CD4-positive, CD25-positive, alpha-beta regulatory T cell (primary cell): ENCODE measurements at places on chromosomes 7 and 10. TPM values are rescaled to one million over a fixed set of nuclear protein-coding genes. Genes with fewer than 3 reads are reported as not detected.
A peak's percentile ranks its signal among the peaks of the same experiment; 100 is the strongest.

ZNF804B gene
- total RNA-seq = not detected

ASB10 gene
- total RNA-seq = not detected

TSPAN13 gene
- 1.0 TPM for total RNA-seq

ASAH2 gene
- 1.6 TPM for total RNA-seq

UPK3B gene
- 8.4 TPM for total RNA-seq

FKBP9 gene
- total RNA-seq = not detected

BNIP3 gene
- 20.2 TPM for total RNA-seq

IRF5 gene
- 13.5 TPM for total RNA-seq

AGR2 gene
- total RNA-seq = not detected

SSC4D gene
- not detected for total RNA-seq

DNA sequence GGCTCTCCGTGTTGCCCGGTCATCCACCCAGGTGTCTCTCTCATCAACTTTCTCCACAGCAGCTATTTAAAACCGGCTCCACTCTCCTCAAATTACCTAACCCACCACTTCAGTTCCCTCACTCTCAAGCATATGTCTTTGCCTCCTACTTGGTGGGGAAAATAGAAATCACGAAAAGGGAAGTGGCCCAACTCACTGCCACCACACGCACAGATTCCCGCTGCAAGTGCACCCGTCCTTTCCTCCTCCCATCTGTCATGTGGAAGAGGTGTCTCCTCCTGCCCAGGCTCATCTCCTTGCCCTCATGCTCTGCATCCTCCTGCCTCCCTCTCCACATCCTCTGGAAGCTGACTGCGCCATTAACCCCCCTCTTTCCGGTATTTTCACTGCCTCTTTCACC lies 80.8 kb upstream of the MKX start:
- DNase-seq = no peak

DNA sequence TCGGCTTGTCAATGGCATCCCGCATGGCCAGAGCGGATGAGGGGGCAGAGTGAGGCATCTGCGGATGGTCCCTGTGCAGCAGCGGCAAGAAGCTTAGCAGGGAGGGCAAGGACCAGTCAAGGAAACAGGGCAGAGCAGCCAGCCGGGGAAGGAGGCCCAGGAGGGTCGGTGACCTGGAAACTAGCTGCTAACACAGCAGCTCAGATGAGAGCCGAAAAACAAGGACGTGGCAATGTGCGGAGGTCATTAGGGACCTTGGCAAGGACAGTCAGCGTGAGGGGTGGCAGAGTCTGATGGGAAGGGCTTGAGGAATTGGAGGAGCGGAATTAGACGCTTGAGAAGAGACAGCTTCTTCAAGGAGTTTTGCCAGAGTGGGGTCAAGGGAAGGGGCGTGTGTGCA lies 20.1 kb upstream of the SH2B2 start:
- DNase-seq = no peak

GRCh38 chr10:48399056-48399541 lies 92.6 kb downstream of the MAPK8 start:
- no peak for DNase-seq

- peak; percentile 61 for DNase-seq
These were observed 12.6 kb upstream of the FHIP2A start for GRCh38 chr10:114808982-114809381.

DNA sequence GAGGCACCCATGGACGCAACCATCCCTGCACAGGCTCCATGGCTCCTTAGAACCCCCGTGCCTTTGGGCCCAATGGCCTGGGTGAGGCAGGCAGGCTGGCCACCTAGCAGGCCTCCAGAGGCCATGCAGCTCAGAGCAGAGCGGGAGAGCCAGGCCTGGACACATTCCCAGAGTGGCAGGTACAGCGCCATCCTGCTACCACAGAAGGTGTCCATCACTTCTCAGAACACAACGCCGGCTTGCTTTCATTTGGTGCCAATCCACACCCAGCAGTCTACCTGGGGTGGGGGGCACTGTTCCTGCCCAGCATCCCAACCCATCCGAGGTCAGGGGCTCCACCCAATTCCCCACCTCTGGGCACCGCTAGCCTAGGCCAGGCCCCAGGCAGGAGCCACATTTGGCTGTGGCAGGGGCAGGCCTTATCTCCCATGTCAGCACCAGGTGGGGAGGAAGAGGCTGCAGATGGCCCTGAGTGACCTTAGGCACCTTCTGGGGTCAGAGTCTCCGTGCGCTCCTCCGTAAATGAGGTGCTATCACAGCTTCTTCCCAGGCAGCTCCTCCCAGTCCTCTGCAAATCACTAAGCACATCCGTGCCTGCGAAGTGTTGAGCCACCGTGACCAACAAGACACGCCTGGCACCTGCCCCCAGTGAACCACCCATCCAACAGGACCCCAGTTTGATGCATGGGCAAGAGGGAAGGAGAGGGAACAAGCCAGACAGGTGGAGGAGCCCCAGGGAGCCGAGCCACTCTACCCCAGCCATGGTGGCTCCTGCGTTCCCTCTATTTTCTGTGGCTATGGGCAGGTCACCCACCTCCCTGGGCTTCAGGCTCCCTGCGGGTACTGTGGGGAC lies 14.2 kb downstream of the KCNH2 start:
- DNase-seq = no peak

DNA sequence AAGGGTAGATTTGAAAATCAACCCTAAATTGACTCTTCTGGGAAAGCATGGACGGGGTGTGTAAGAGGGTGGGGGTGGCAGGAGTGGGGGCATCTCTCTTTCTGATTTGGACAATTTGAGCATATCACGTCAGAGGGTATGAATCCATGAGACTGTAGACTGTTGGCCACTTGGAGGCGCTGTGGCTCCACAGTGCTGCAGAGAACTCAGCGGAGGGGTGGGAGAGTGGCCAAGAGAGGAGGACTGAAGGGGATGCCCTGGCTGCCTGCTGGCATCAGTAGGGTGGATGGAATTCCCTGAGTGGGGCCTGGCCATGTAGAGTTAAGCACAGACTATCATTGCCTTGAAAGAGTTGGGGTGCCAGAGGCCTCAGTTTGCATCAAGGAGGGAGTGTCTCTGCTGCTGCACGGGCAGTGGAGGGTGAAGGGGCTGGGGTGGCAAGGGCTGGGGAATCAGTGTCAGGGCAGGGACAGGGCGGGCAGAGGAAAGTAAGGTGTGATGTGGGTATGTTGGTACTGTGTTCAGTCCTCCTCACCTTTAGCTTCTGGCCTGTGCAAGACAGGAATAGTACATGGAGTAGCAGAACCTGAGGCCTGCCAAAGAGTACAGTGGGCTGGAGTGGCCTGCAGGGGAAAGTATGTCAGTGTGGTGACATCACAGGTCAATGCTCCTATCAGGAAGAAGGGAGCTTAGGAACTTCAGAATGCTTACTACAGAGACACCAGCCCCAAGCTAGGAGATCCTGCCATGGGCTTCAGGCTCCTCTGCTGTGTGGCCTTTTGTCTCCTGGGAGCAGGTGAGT lies 133.5 kb upstream of the PRSS58 start:
- DNase-seq = no peak

GRCh38 chr7:82049442-82049841 lies 279.6 kb upstream of the HGF start:
- DNase-seq = no peak

DNA sequence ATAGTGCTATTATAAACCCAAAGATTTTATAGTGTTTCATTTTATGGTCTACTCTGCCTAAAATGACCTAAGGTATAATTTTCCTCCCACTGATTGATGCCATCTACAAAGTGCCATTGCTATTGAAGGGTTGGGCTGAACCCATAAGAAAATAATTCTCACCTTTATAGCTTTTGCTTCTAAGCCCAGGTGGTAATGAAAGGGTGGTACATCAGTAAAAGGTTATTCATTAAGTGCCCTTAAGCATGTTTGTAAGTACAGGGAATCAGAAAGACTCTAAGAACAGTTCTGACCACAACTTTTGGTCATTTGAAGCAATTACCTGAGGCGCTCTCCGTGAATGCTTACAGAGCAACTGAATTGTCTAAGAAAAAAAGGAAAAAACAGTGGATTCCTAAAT lies 1247.3 kb downstream of the NXPH1 start:
- DNase-seq = no peak

DNA sequence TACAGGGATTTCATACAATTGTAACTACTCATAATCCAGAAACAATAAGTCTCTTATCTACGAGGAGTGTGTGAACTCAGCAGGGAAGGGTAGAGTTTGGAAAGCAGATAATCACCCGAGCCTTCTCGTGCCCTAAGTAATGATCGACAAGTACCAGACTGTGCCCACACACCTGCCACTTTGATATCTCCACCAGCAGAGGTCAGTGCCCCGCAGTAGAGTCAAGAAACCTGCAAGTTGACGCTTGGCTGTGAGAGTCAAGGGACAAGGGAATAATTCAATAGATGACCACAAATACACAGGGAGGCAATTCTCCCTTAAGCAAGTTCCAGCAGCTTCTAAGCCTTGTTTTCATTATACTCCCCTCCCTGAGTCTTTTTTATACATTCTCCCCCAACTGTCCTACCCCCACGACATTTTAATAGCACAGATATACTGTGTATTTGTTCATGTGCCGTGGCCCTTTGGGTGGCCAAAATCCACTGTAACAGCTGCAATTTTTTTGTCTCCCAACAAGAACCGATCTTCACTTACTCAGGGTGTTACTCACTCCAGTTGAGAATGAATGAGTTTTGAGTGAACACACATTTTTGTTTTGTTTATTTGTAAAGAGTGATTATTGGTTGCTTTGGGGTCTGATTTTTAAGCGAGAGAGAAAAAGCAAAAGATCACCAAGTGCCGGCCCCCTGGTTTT lies 106.9 kb upstream of the RHEB start:
- DNase-seq = no peak

- DNase-seq = peak; percentile 55
These were observed 3.6 kb downstream of the NXPH1 start for GRCh38 chr7:8436965-8437364.

- no peak for DNase-seq
These were observed 7.7 kb upstream of the OPN1SW start for GRCh38 chr7:128783143-128783861.

DNA sequence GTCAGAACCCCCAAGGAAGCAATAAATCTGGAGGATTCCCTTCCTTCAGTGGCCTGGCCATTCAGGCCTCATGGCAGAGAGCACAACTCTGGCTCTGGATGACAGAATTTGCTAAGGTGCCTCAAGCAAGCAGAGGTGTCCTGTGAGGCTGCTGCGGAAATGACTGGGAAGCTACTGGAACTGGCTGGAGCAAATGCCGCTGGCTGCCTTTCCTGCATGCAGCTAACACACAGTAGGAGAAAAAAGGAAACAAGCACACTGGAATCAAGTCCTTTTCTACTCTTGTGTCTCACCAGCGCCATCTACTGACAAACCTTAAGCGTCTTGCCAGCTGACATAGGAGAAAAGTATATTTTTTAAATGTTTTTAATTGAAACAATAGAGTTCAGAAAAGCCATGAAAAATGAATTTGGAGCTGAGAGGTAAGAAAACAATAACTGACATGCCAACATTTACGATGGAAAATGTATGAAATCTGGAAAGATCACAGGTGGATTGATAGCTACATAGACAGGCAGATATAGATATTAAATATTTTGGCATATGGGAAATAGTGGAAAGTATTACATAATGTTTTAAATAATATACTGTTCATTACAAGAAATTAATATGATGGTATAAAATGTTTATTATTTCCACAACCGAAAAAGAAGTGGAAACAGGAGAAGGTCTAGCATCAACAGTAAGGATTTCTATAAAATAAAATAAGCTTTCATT lies 951.6 kb downstream of the ANKRD7 start:
- no peak for DNase-seq

GRCh38 chr10:99506416-99506815 lies 26.3 kb upstream of the NKX2-3 start:
- no peak for DNase-seq

DNA sequence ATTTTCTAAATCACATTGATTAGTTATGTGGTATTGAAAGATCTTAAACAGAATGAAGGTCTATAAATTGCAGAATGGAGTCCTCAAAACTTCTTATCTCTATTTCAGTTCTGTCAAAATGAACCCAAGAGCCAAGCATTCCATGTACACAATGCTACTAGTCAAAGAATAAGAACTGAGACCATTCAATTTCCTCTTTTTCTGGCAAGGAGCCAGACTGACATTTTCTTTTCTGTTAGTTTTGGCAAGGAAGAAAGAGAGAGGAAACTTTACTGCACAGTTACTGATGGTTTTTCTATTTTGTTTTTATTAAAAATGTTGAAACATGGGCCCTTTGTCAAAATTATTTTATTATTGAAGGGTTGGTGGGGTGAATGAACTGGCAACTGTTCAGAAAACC lies 181.8 kb upstream of the FERD3L start:
- DNase-seq = no peak

DNA sequence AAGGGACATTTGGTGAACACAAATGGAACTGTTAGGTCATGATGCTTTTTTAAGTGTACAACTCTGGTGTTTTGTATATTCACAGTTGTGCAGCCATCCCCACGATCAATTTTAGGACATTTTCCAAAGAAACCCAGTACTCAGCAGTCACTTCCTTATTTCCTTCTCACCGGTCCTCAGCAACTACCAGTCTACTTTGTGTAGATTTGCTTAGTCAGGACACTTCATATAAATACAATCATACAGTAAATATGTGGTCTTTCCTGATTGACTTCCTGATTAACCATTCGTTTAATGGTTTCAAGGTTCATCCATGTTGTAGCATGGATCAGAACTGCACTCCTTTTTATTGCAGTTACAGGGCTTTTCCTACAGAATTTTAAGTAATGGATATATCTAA lies 14.4 kb downstream of the SGPL1 start:
- no peak for DNase-seq

DNA sequence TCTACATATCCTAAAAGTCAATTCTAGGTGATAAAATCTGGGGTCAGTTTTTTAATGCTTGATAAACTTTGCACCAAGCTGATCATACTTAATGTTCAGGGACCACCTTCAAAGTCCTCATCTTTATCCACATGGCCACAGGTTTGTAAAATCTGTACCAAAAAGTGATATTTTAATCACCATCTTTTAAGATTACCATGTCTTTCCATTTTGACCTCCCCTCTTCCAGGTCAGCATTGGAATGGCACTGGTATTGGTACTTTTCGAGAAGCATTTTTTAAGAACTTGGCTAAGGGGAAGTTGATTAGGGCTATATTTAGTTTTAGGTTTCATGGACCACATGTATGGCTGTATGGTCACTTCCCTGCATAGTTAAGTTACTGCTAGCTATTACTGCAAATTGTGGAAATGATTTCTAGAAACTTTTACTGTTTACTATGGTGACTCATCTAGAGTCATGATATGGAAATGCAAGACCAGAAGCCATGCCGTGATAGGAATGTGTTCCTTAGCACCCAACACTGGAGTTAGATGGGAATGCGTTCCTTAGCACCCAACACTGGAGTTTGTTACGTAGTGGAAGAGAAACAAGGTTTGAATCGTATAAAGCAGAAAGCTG lies 50.8 kb upstream of the ABLIM1 start:
- DNase-seq = no peak

DNA sequence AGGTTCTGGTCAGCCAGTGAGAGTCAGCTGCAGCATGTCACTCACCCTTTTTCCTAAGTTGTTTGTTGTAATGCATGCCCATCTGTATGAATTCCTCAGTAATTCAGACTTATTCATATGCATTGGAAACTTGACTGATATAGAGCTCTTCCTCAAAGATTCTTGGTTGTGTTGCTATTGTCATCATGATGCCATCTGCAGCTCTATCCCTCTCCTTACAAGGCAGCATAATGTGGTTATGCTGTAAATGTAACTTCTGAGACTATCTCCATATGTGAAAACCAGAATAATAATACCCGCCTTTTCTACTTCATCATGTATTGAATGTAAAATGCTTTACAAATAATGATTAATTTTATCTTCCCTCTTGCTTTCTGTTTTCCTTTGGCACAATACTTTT lies 252.6 kb upstream of the MTPN start:
- no peak for DNase-seq
